ENCODE measurements at places on chromosomes 2 and 18.
A peak's percentile ranks its signal among the peaks of the same experiment; 100 is the strongest.

DNA sequence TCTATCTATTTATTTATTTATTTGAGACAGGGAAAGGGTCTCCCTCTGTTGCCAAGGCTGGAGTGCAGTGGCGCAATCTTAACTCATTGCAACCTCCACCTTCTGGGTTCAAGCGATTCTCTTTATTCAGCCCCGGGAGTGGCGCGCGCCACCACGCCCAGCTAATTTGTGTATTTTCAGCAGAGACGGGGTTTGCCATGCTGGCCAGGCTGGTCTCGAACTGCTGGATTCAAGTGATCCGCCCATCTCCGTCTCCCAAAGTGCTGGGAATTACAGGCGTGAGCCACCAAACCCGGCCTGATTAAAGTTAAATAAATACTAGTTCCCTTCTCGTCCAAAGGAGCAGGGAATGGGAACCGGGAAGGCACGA lies 4.2 kb upstream of the CTDSP1 start:
- DNase-seq, result no peak

DNA sequence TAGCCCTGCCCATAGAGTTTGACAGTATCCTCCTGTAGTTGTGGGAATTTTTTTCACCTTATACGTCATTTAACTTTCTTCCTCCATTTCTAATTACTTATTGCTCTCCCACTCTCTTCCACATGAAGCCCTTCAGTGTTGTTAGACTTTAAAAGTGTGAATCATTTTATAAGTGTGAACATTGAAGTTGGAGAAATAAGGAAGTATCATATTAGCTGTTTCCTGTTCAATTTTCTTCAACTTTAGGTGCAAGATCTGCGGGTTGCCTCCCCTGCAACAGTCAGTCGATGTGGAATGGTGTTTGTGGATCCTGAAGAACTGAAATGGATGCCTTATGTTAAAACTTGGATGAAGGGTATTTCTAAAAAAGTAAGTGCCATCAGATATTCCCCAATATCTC lies 138.1 kb downstream of the DNAH6 start:
- DNase-seq, result no peak

DNA sequence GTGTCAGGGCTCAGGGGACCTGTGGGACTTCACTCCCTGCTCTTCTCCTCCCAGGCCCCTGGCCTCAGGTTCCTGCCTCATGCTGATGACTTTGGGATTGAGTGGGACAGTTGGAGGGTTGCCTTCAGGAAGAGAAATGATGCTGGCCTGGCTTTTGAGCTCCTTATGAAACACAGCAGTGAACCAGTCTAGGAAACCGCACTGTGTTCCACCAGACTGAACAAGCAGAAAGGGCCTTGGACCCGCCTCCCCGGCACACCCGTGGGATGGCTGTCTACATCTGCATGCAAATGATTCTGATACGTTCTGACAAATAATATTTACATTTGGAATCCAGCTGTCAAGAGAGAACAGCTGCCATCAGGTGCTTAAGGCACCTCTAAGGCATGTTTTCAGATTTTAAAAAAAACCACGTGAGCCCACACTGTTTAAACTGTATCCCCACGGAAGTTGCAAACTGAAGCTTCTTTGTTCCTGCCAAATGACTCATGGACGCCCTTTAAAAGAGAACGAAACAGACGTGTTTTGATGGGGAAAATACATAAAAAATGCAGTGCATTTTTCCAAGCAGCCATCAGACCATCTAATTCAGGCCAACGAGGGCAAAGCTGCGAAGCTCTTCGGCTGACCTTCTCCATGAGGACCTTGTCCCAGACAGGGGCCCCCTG lies 27.6 kb upstream of the ASAP2 start:
- peak; percentile 52 for DNase-seq

- DNase-seq, result no peak
Measured at GRCh38 chr2:68279691-68280090, 27.4 kb upstream of the PPP3R1 start.

DNA sequence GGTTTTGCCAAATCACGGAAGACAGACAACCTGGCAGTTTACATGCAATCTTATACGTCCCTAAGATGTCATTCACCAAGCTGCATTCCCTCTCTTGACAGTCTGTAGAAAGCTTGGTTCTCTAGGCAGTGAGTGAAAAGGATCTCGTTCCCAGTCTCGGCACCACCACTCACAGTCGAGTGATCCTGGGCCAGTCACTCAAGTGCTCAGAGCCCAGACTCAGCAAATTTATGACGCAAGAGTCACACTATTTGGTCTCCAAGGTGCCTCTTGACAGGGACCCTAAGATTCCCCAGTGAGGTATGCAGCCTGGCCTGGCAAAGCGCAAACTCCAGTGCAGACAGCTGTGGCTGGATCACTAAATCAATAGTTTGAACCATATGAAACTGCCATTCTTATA lies 77.9 kb downstream of the EIPR1 start:
- no peak for DNase-seq

GRCh38 chr2:137644731-137645130 lies 319.5 kb upstream of the HNMT start:
- DNase-seq, result no peak

DNA sequence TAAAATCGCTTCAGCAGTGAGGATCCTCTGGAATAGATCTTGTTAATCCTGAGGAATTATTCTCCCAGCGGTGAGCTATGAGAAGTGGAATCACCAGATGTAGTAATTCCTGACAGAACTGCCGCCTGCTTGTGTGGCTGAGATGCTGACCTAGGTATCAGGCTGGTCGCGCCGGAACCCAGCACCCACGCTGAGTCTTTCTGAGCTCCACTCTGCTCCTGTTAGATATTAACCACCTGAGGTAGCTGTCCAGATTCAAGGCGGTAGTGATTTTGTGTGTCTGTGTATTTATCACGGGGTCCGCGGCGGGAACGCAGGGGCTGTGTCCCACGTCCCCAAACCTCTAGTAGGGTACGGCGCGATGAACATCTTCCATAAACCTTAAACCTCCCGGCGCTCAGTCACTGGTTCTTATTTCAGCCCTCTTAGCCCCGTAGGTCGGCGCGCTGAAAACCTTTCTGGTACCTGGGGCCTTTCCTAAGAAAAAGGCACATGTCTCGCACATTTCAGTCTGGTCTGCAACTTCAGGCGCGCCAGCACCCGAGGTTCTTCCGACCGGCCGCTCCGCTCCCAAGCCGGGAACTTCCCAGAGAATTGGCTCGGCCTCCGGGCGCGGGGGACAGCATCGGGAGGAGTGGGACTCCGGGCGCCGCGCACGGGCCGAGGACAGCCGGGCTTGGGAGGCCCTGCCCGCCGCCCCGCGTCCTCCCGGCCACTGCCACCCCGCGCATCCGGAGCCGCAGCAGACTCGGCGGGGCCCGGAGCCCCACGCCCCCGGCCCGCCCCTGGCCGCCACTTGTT lies 542 bp upstream of the CNNM3 start:
- no peak for DNase-seq

GRCh38 chr2:160221391-160222276 lies 21.6 kb upstream of the ITGB6 start:
- no peak for DNase-seq

DNA sequence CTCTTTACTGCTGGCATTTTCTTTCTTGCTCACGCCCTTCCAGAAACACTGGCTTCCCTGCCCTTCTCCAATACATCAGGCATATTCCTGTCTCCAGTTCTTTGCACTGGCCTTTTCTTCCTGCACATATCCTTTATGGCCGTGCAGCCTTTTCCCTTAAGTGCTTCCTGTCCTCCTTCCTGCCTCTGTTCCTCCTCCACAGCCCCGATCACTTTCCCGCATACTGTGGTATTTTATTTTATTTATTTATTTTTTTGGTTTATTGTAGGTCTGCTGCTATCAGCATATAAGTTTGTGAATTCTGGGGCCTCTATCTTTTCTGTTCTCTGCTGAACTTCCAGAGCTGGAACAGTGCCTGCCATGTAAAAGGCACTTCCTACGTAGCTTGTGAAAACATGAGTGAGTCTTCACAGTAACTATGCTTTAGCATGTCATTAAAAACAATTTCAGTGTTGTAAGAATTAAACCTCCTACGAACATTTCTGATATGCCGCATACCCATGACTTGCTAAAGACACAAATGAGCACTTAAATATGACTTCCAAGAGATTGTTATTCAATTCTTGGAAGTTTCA lies 289.1 kb downstream of the TRIB2 start:
- DNase-seq, result no peak

GRCh38 chr18:73201940-73202339 lies 334.2 kb upstream of the NETO1 start:
- DNase-seq, result no peak

GRCh38 chr18:28079883-28080282 lies 97.0 kb downstream of the CDH2 start:
- DNase-seq, result no peak

DNA sequence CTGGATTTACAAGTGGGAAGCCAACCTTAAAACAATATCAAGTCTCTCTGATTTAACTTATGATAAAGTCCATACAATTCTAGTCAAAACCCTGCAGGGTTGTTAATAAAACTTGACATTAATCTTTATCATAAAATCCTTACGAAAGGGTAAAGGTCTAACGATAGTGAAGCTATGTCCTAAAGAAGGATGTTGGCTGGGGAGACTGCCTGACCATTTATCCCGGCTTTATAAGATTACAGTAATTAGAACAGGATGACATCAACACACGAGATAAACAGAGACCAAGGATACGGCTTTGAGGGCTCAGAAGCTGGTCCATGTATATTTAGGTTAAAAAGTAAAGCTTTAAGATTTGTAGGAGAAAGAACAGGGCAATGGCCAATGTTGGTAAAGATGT lies 189.0 kb upstream of the COPS8 start:
- DNase-seq, result no peak

DNA sequence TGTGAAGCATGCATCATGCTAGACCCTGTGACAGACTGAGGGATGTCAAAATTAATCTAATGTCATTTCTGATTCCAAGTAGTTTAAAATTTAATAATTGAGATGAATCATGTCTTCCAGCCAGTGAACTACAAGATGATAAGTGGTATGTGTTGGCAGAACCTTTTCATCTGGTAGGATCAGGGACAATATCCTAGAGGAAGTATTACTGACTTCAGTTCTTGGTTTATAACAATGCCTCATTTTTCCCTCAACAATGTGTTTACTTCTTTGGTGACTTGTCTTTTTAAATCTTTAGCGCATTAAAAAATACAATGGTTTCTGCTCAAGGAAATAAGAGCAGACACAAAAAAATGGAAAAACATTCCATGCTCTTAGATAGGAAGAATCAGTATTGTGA lies 69.4 kb downstream of the ARHGAP28 start:
- no peak for DNase-seq

DNA sequence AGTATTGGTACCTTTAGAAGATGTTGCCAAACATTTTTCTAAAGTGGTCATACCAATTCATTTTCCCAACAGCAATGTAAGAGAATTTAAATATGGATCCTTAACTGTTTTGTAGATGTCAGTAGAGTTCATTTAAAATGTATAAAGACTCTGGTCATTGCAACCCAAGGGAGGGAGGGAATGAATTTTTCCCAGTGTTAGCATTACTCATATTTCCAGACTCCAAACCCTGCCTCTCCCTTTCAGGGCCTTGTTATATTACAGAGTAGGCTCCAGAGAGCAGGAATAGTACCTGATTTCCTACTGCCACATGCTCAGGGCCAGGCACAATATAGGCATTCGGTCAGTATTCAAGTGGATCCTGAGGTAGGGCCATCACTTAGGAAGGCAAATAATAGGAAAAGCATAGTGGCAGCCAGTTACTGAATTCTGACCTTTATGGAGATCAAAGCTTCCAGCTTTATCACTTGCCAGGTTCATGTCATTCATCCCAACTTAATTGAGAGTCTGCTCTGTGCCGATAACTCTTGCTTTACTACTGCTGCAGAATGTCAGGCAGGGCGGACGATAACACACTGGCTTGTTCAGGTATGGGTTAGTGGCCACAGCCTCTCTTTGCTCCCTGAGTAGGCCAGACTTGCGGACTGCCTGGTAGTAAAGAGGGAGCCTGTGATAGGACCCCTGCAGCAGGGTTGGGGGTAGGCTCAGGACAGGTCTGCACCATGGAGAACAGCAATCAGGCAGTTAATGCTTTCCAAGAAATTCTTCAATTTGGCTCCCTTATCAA lies 75.3 kb downstream of the OSBPL6 start:
- no peak for DNase-seq

- DNase-seq, result no peak
Measured at GRCh38 chr2:191881982-191882816, 35.3 kb upstream of the CAVIN2 start.

DNA sequence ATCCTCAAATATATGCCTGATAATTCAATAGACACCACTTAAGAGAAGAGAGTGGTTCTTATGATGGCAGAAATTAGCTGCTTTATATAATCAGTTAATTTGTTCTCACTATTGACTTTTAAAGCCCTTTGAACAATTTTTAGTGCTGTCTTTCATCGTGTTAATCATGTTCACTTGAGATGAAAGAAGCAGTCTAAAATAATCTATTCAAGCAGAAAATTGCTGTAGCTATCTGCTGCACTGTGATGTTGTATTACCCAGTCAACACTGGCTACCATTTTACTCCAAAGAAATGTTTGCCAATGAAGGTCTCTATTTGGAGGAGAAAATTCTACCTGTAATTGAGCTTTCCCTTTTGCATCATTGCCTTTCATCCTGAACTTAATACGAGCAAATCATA lies 459.8 kb upstream of the FSIP2 start:
- DNase-seq, result no peak

- no peak for DNase-seq
Measured at GRCh38 chr2:85291425-85292023, 36.3 kb downstream of the TGOLN2 start.

GRCh38 chr18:76970770-76971559 lies 148.6 kb downstream of the ZNF236 start:
- DNase-seq, result no peak

DNA sequence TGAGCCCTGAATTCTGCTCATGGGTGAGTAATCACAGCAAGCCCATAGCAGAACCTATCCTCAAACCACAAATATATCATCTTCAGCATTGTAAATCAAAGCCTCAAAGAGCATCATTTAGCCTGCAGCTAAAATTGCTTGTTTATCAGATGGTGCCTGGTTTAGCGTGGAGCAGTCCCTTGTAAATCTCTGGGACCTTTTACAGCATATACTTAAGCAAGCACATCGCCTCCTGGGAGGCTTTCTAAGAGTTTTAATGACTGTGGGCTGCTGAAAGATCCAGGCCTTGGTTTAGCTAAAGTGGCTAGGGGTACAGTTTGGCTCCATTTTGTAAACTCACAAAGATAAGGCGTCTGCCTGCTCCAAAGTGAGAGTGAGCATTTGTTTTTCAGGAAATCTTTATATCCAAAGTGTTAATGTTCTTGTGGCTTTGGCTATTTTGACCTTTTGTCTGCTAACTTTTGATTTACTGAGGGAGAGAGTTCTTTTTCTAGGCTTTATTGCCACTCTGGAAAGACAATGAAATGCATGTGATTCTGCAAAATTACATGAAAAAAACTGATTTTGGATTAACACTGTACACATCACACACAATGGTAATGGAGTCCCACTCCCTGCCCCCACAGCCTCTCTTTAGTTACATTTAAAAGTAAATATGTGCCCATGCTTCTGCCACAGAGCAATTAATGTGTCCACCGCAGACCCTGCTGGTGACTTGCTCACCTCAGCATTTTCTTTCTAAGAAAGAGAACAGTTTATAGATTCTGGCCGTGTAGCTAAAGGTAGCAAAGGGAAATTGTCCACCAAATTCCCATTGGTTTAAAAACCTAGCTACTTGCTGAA lies 194.8 kb downstream of the LNPK start:
- DNase-seq, result peak; percentile 31

- no peak for DNase-seq
Measured at GRCh38 chr2:57343391-57344006, 703.1 kb upstream of the VRK2 start.

Measured in BJ (cell line).